K562 (cell line): ENCODE measurements at places on chromosomes 1 and 21. TPM values are rescaled to one million over a fixed set of nuclear protein-coding genes. Genes with fewer than 3 reads are reported as not detected.

The AMY1A gene
- total RNA-seq: 0.33 TPM in 1 of 2 replicates, not detected in the other

The KRTAP12-3 gene
- not detected in 2 replicates for total RNA-seq

The RGS1 gene
- total RNA-seq: 0.42 TPM in 1 of 2 replicates, not detected in the other

The C1orf53 gene
- total RNA-seq: 1.5 and 1.9 TPM in 2 replicates

The SH2D2A gene
- 33.6 TPM in 2 replicates for total RNA-seq

The UTS2 gene
- not detected in 2 replicates for total RNA-seq

The SELE gene
- not detected in 2 replicates for total RNA-seq

GRCh38 chr1:183735069-183735860 lies 69.7 kb upstream of the RGL1 start:
- DNase-seq: no peak

- no peak for DNase-seq
Measured at GRCh38 chr21:34933609-34934335, 115.3 kb downstream of the RUNX1 start.

DNA sequence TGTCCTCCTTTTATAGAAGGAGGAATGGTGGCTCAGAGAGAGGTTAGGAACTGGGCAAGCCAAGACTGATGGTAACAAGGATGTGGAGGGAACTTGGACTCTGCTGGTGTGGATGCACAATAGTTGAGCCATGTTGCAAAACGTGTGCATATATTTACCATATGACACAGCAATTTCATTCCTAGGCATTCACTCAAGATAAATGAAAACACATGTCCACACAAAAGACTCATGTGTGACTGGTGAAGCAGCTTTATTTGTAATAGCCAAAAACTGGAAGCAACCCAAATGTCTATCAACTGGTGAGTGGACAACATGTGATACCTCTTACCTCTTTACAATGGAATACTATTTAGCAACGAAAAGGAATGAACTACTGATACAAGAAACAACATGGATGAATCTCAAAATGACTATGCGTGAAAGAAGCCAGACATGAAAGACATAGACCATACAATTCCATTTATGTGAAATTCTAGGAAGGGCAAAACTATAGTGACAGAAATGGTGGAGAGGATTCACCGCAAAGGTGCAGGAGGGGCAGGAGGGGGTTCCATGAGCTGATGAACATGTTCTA lies 36.2 kb downstream of the CAMK2N1 start:
- no peak for DNase-seq

DNA sequence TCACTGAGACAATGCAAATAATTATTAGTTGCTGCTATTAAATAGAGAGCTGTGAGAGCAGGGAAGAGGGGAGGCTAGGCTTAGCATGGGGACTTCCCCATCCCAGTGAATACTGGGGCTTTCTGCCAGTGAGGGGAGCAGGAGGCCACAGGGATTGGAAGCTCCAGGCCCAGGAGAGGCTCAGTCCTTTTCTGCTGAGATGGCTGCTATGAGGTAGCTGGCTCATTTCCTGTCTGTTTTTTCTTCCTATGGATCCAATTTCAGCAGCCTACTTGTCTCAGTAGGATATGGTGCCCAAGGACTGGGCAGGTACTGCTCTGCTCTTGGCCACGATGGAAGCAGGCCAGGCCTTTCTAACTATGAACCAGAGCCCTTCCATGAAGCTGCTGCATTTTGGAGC lies 10.0 kb downstream of the STMN1 start:
- DNase-seq: no peak

DNA sequence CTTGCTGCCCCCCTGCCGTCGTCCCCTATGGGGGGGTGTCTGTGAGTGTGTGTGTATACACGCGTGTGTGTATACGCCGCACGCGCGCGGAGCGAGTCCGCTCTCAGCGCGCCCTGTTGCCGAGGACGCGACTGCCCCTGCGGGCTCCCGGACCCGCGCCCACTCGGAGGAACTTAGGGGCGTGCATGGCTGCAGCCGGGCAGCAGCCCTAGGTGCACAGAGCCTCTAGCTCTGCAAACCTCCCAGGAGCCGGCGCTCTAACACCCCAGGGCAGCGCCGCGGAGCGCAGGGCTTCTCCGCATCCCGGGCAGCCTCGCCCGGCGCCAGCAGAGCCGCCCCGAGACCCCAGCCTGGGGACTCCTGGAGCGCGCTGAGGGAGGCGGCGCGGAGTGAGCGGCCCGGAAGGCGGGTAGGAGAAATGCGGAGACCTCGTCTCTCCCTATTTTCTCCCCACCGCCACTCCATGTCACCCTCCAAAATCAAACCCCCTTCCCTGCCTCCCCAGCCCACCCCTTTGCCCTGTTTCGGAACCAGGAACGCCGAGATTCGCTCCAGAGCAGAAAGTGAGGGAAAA lies 574 bp downstream of the ITPKB start:
- DNase-seq: no peak

GRCh38 chr1:233624289-233624688 lies 10.4 kb downstream of the KCNK1 start:
- DNase-seq: no peak

- DNase-seq: no peak
Measured at GRCh38 chr1:2441746-2442145, 29.4 kb upstream of the PEX10 start.

DNA sequence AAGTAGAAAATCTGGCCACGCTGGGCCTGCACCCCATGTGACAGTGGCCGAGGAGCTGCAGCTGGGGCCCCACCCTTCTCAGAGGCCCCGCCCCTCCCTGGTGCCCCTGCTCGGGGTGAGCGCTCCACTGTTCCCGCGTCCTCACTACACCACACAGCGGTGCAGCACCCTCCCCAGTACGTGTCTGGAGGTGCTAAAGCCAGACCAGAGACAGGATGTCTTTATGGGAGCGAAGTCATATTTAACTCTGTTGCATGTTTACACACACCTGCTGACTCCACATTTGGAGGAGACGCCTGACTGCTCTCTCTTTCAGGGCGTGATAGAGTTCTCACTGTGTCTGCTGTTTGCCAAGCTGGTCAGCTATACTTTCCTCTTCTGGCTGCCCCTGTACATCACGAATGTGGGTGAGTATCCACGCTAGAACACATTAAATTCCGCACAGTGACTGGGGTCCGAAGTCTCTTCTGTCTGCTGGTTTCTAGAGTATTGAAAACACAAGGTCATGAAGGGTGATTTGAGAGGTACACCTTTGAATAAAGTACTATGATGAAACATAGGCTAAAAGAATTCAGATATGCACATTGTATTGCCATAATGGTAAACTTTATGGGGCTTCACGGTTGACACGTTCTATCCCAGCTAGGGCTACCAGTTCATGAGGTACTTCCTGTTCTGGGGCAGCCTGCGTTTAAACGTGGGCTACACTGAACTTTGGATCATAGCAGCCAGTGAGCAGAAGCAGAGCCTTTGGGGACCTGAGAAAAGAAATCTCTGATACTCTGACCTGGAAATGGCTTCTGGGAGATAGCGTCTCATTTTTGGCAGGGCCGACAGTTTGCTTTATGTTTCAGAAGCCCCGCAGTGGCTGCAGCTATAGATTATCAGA lies 48.4 kb downstream of the SLC37A1 start:
- DNase-seq: peak; percentile 67

GRCh38 chr1:101196668-101197067 lies 40.2 kb upstream of the S1PR1 start:
- no peak for DNase-seq
